ENCODE measurements at places on chromosomes 7 and 10.
A peak's percentile ranks its signal among the peaks of the same experiment; 100 is the strongest.

- no peak for DNase-seq
These were observed 178.8 kb downstream of the ADAM12 start for GRCh38 chr10:126209451-126209850.

- DNase-seq = peak; percentile 76
These were observed 52.3 kb upstream of the DGKI start for GRCh38 chr7:137898839-137899721.

GRCh38 chr10:74039561-74040145, 41.7 kb downstream of the VCL start:
- no peak for DNase-seq

DNA sequence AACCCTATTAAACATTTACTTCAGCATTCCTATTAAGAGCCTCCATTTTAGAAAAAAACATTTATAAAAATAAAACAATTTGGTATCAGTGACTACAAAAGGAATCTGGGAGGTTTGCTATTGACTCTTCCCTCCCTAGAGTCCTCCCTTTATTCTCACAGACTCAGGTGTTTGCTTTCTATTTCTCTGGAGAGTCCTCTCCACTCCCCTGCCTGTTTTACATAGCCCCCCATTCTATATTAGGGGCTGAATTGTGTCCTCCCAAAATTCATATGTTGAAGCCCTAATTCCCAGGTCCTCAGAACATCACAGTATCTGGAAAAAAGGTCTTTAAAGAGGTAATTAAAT, 69.8 kb downstream of the COA1 start:
- no peak for DNase-seq

- DNase-seq = no peak
These were observed 36.0 kb downstream of the IGF2BP3 start for GRCh38 chr7:23434147-23434917.

- DNase-seq = no peak
These were observed 283 bp upstream of the TRDMT1 start for GRCh38 chr10:17201794-17202116.

DNA sequence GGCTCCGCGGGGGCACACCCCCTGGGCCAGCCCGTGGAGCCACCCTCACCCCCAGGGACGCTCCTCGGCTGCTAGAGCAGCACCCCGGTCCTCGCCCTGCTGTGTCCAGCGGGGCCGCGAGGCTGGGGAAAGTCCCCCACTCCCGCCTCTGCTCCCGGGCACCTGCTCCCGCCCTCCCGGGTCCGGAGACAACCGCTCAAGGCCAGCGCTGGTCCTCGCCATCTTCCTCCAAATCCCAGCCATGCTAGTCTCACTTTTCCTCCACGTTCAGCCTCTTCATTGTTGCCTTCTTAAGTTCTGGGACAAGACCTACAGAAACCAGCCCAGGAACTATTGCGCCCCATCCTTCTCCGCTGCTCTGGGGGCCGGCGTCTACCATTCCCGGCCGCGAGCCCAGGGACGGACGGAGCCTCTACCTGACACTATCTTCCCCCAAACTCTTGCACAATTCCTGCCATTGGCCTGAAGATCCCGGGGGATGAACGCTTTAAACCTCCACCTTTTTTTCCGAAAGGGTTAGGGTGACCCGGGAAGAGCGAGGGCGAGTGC, 4.8 kb upstream of the KCP start:
- DNase-seq = no peak

GRCh38 chr7:2651336-2651735, 19.6 kb downstream of the TTYH3 start:
- no peak for DNase-seq

All from CD4-positive, alpha-beta T cell treated with Interferon alpha-2 for 1 hour (primary cell).